ENCODE measurements at places on chromosomes 5 and 9.

GRCh38 chr9:32954642-32955041 lies 46.8 kb downstream of the APTX start:
- DNase-seq, result no peak

GRCh38 chr5:16675806-16676205 lies 59.0 kb upstream of the RETREG1 start:
- DNase-seq, result no peak

- no peak for DNase-seq
Observed at GRCh38 chr9:129344641-129345495, 166.8 kb upstream of the IER5L start.

DNA sequence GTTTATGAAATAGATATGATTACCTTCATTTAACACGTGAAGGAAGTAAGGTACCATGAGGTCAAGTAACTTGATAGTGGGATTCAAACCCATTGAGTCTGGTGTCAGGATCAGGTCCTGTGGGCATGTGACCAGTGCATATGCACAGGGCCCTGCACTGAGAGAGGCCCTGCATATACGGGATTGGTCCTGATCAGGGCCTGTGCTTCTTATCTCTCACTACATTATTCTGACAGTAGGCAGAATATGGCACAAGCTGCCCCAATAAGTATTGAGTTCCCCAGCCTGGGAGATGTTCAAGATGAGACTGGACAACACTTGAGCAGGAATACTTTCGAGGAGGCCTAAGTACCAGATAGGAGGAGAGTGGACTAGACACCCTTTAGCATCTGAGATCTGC lies 44.0 kb downstream of the GALNT10 start:
- DNase-seq, result no peak

GRCh38 chr5:153147891-153148623 lies 342.4 kb upstream of the GRIA1 start:
- DNase-seq, result no peak

- no peak for DNase-seq
Observed at GRCh38 chr5:115857626-115858349, 16.1 kb downstream of the AP3S1 start.

DNA sequence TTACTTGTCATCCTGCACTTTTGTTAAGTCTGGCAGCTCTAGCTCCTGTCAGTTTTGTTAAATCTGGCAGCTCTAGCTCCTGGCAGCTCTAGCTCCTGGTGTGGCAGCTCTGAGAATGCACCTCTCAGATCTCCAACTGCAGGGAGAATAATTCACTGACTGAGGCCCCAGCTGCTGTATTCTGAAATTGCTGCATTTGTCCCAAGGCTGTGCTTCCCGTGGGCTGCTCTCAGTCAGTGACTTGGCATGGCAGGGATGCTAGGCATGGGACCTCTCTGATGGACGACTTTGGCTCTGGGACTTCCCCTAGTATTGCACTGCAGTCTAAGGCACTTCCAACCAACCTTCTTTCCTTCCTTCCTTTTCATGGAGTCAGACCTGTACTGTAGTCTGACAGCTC lies 475.7 kb downstream of the CCDC171 start:
- DNase-seq, result no peak
